Sigmoid colon (tissue), 7 donors: ENCODE measurements at places on chromosomes 11 and 22. TPM values are rescaled to one million over a fixed set of nuclear protein-coding genes. Genes with fewer than 3 reads are reported as not detected.

DNA sequence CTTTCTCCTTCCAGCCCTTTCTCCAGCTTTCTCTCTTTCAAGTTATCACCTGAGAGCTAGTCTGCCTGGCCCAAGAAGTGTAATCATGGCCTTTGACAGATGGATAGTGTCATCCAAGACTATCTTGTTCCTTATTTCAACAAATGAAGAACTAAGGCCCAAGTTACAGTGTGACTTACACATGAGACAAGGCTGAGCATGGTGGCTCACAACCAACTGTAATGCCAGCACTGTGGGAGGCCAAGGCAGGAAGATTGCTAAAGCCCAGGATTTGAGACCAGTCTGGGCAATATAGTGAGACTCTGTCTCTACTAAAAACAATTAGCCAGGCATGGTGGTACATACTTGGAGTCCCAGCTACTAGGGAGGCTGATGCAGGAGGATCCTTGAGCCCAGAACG is 3.7 kb upstream of the RANGAP1 start:
- DNase-seq: no peak

The TIMP3 gene
- 280 TPM for total RNA-seq

DNA sequence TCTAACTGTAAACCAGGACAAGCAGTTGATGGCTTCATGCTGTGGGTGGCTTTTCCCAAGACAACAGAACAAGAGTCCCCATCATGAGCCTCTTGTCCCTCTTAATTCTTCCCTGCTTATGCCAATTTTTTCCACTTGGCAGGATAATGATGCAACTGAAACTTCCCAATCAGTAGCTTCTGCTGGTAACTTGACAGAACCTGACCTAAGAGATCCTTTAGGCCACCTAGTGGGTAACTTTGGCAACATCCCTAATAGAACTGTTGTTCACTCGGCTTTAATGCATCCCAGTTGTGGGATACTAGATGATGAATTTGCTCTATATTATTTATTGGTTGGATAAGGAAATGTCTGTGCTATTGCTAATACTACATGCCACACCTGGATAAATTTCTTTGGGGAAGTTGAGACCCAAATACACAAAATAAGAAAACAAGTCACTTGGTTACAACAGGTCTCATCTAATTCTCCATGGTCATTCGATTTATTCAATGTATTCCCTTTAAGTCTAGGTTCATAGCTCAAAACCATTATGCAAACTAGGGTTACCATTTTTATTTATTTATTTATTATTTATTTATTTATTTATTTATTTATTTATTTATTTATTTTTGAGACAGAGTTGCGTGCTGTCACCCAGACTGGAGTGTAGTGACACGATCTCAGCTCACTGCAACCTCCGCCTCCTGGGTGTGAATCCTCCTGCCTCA is 41.4 kb upstream of the NFAM1 start:
- DNase-seq: no peak

GRCh38 chr11:112128483-112129121 is 35.3 kb downstream of the IL18 start:
- peak; percentile 68 for DNase-seq

DNA sequence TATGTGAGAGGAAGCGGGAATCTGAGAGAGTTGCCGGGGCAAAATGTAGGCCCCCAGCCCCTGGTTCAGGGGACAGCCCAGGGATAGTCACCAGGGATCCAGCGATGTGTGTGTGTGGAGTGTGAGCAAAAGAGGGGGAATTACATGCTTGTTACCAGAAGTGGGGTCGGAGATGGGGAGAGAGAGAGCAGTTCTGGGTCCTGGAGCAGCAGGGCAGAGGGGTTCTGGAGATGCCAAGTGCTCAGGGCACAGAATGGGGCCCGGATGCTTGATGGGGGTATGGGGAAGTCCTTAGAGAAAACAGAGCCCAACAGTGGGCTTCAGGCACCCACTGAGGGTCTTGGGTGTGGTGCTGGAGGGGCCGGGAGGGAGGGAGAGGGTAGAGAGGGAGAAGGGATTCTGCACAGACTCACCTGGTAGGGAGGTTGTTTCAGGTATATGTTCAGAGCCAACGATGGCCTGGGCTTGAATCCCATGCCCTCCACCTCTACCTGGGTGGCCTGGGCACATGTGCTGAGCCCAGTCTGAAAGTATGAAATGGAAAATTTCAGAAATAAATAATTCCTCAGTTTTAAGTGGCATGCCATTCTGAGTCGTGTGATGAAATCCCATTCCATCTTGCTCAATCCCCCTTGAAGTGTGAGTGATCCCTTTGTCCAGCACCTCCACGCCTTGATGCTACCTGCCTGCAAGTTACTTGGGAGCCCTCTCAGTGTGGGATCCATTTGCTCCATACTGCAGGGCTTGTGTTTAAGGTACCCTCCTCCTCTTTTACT is 12.4 kb downstream of the SMIM38 start:
- no peak for DNase-seq

GRCh38 chr11:112292785-112293407 is 32.2 kb upstream of the PLET1 start:
- DNase-seq: peak; percentile 70

DNA sequence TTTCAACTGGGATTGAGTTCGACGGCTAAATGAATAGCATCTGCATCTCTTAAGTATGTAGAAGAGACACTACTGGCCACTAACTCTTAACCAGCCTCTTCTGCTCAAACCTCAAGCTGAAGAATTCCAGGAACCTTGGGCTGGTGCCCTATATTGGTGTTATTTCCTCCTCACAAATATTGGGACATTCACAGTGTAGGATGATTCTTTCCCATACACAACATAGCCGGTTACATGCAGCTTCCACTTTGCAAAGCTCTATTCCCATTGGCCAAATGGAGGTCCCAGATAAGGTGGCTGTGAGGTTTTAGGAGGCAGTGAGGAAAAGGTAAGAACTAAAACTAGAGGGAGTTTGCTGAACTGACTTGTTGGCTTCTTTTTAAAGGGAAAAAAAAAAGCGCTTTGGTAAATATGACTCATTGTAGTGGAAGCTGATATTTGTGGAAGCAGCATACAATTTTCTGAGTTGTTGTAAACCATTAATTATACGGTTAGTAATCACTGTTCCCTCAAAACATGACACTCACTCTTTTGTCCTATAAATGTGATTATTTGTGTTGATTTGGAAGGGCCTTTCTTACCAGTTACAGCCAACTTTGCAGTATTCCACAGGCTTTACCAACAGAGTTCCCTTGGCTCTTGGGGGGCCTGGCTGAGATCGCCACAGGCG is 17.6 kb downstream of the C22orf31 start:
- DNase-seq: no peak

The GAS2 gene
- total RNA-seq: 3.3 TPM

GRCh38 chr22:23054531-23055257 is 15.6 kb upstream of the GNAZ start:
- DNase-seq: no peak

DNA sequence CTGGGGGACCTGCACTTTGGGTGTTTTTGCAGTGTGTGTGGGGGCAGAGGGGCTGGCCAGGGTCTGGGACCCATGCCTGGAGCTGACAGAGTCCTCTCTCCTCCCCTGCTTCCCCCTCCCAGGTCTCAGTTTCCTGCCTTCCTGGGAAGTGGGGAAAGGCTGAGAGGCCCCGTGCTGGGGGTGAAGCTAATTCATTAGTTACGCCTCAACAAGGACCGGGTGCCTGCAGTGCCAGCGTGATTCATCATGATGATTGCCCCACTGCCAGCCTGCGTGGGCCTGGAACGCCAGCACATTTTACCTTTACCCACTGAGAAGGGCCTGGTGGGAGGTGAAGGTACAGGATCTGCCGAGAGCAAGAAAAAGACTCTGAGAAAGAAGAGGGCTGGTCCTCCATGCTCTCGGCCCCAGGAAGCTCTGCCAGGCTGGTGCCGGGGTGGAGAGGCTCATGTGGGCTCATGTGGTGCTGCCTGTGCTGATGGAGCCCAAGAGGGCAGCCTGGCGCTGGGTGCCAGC is 2.9 kb upstream of the LRRC10B start:
- DNase-seq: no peak

The ARHGEF17 gene
- 38.2 TPM for total RNA-seq

DNA sequence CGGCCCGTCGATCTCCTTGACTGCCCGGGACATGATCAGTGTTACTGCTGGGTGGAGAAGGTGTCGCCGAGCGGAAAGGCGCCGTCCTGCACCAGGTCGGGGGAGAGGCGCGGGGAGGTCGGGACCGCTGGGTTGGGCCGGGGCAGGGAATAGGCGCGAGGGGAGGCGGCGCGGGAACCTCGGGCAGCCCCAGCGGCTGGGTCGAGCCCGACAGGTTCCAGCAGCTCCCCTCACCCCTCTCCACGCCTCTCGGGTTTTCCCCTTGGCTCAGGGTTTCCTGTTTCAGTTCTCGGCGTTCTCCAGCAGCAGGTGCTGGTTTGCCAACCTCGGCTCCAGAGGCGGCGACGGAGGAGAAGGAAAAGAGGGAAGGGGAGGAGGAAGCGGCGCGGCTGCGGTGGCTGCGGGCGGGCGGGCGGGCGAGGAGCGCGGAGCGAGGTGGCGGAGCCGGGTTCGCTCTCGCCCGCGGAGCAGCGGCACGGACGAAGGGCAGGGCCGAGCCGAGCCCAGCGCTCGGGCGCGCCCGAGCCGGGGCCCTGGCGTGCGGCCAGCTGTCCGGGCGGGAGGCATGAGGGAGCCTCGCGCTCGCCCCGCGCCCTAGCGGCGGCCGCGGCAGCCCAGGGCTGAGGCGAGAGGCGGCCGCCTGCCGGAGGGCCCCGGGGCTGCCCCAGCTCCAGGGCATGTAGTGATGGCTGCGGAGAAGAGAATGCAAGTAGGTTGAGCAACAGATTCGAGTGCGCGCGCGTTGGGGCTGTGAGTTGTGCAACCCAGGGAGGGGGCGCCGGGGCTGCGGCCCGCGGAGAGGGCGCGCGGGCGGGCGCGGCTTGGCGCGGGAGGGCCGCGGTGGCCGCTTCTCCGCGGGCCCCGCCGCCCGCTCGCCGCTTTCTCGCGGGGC is at the start of gene ZC3H12C:
TSS of gene ZC3H12C (plus strand) at position 878 of the 892 bp plus-strand sequence. CDS start 20 bp downstream, outside the sequence.
- peak; percentile 95 for DNase-seq

- DNase-seq: no peak
Measured at GRCh38 chr11:76605338-76606074, 65.0 kb downstream of the LRRC32 start.

- peak; percentile 79 for DNase-seq
Measured at GRCh38 chr11:78319453-78319955, 98.1 kb downstream of the GAB2 start.

The SCUBE1 gene
- total RNA-seq: 0.33 TPM

- DNase-seq: peak; percentile 25
Measured at GRCh38 chr22:38955926-38956325, 1.5 kb upstream of the APOBEC3A start.

- no peak for DNase-seq
Measured at GRCh38 chr11:72292106-72292785, 48.3 kb upstream of the PHOX2A start.

The CSF2RB gene
- 4.5 TPM for total RNA-seq

GRCh38 chr11:95074792-95075563 is 8.3 kb downstream of the SRSF8 start:
- no peak for DNase-seq

DNA sequence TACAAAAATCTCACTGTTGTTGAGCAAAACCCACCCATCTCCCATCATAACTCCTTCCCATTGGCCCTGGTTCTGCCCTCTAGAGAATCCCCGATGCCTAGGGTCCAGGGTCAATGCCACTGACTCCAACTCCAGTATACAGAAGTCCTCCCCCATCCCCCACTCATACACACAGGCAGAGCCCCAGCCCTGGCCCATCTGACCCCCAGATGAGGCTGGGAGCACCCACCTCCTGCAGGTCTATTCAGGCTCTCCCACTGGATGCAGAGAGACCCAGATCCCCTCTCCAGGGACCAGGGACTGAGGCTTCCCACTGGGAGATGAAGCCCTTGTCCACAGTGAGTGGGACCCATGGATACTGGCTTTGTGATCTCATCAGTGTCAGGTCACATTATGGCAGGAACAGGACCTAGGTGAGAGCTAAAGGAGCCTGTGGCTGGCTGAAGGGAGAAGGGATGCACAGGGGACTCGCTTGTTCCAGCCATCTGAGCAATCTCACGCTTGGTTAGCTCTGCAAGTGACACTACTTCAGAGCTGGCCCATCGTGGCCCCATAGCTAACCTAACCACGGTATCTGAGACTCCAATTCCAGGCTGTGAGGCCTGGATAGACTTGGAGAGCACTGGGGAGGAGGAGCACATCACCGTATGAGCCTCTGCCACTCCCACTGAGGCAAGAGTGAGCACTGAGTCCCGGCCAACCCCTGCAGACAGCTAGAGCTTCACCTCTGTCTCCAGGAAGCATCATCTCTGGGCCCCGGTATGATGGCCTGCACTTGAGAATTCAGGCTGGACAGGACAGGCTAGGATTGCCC is 35.7 kb downstream of the TRIM29 start:
- DNase-seq: no peak

The DCHS1 gene
- 57.1 TPM for total RNA-seq

DNA sequence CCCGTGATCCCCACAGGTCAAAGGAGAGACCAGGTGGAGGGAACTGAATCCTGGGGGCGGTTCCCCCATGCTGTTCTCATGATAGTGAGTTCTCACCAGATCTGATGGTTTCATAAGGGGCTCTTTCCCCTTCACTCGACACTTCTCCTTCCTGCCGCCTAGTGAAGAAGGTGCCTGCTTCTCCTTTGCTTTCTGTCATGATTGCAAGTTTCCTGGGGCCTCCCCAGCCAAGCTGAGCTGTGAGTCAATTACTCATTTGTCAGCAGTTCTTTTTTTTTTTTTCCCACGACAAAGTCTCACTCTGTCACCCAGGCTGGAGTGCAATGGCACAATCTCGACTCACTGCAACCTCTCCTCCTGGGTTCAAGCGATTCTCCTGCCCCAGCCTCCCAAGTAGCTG is 1530.4 kb downstream of the BRD1 start:
- no peak for DNase-seq

GRCh38 chr11:97361812-97362378 is 972.1 kb downstream of the JRKL start:
- no peak for DNase-seq

The OR51I1 gene
- total RNA-seq: not detected

- no peak for DNase-seq
Measured at GRCh38 chr11:36485298-36486002, 24.6 kb downstream of the TRAF6 start.

GRCh38 chr11:27420217-27420616 is 52.4 kb downstream of the LGR4 start:
- DNase-seq: no peak

DNA sequence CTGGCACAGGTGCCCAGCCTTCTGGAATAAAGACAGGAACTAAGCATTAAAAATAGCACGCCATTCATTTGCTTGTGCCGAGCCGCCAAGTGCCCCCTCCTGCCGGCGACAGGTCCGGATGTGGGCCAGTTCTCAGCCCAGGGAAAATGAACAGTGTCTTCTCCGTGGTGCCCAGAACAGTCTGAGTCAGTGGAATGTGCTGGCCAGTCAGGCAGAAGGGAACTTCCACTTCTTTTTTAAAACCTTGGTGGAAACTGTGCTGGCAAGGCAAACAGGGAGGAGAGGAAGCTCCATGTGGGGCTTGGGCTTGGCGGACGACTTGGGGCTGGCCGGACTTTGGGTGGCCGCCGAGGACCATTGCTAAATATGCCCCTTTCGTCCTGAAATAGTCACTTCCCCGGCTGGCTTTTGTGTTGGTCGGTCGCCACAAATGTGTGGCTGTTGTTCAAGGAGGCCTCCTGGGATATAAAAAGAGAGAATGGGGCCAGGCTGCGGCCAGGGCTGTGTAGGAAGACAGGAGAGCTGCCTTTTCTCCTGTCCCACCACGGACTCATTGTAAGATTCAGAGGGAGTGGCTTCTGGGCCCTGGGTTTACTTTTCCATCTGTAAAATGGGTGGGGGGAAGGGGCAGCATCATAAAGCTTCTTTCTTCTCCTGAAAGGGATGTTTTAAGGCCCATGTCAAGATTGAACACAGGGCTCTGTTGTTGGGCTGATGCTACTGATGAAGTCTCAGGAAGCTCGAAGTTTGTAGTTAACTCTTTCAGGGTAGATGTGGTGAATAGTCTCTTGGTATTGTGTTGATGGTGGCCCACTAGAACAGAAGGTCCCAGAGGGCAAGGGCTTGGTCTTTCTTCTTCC is 101.0 kb downstream of the PTPRJ start:
- peak; percentile 78 for DNase-seq

The GAL3ST1 gene
- 2.8 TPM for total RNA-seq

The VPREB1 gene
- not detected for total RNA-seq
